ENCODE measurements at places on chromosomes 12 and 14.

DNA sequence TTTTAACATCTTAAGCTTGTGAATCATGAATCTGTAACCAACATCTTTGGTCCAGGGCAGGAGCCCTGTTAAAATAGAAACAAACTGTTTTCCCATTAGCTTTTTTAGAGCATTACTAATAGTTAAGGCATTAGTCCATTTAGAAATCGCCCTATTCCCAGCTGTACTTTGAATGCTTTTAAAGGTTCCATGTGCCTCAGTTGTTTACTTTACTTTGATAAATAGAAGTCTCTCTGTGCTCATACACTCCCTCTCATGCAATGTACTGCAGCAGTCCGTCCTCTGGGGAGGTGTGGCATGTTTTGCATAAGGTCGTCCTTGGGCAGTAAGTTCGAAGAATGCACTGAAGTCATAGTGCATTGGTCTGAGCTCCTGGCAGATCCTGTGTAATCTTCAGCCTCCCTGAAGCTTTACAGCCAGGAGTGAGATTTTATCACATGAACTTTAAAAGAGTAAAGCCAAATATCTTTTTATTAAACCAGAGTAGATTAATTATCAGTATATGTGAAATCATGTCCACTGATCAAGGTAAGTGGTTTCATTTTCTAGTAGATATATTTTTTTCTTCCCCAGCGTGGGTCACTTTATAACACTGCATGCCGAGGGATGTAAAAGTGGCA is 134.7 kb downstream of the FGD4 start:
- H3K4me1 ChIP-seq: peaks cover 6% of the 10 kb centered on the region
- no peaks in the 10 kb centered on the region for H3K36me3 ChIP-seq
- H3K27me3 ChIP-seq: no peaks in the 10 kb centered on the region
- peak overlapping the region; percentile 74 for H3K27ac ChIP-seq
- no peak for DNase-seq

DNA sequence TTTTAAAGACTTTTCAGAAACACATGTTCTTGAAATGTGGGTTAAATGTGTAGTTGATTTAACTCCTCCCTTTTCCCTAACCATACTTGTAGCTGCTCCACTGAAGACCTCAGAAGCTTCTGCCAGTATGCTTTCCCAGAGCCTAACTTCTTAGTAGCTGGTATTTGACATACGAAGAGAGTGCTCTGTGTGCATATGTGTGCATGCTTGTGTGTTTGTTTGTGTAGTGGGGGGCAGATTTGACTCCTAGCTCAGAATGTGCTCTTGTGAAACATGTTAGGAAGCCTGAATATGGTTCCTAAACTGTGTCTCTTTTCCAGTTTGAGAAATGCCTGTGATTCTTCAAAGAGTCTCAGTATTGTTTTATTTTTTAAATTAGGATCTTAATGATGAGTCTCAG is 420.4 kb downstream of the PCNX1 start:
- DNase-seq: no peak
- H3K4me1 ChIP-seq: no peaks in the 10 kb centered on the region
- no peak overlapping the region for H3K4me3 ChIP-seq

DNA sequence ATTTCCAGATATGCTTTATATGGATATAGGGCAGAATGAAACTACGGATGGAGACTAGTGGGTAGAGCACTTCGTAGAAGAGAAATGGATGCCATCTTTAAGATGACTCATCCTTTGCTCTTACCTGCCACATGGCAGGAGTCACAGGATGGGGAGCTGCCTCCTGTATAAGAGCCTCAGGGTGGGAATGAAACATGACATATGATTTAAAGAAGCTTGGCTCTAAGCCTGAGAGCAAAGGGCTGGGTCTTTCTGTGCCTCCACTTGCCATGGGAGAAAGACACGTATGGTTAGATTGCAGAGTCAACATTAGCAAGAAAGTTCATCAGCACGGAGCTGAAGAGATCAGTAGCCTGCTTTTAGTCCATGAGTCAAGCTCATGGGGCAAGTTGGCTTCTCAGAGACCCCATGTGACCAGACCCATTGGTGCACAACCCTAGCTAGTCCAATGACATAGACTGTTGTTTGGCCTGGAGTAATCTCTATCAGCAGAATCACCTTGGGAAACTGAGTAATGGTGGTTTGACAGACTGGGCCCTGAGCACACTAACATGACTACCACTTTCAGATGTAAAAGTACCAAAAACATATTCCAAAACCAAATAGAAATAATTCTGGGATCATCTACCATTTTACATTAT is 38.1 kb upstream of the IL22 start:
- H3K27ac ChIP-seq: no peak overlapping the region
- no peaks in the 10 kb centered on the region for H3K36me3 ChIP-seq
- H3K4me1 ChIP-seq: no peaks in the 10 kb centered on the region
- DNase-seq: no peak
- no peak overlapping the region for H3K4me3 ChIP-seq
- no peaks in the 10 kb centered on the region for H3K27me3 ChIP-seq

DNA sequence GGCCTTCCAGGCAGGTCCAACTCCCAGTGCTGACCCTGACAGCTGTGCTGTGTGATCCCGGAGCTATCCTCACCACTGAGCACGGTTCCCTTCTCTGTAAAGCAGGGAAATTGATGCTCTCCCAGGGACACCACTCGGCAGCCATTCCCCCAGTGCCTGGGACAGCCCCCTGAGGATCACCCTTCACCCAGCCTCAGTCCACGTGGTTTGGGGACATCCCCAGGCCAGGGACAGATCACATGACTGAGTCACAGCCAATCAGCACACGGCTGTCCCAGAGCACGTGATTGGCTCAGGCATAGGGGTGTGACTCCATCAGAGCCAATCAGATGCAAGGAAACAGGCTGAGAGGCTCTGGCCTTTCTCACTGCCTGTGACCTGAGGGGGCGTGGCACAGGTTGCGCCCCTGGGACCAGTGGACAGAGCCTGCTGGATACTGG is 68.8 kb upstream of the SFSWAP start:
- DNase-seq: no peak
- H3K27ac ChIP-seq: no peak overlapping the region
- H3K4me1 ChIP-seq: no peaks in the 10 kb centered on the region
- H3K36me3 ChIP-seq: no peaks in the 10 kb centered on the region
- H3K4me3 ChIP-seq: no peak overlapping the region

DNA sequence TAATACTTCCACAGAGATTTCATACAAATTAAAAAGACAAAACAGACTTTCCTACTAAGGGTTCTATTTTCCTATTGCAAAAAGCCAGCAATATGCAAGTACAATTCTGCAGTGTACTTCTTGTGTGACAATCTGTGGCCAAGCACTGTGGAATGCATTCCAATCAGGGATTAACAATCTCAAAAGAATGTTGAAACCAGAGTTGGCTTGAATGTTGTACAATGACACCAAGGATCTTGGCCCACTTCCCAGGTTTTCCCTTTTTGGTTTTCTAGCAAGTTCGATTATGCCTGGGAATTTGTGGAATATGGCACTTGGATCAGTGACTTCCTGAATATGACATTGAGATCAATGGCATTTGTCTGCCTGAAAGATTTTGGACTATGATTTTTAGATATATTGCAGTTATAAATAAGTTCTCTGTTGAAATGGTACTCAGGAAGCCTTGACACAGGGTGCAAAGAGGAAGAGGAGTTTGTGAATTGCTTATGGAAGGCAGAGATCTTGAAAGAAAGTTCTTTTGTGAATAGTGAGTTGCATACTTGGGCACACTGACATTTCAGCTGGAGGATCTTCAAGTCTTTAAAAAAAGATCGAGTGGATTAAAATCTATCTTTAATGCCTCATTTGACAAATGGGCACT is 81.4 kb upstream of the FERMT2 start:
- no peaks in the 10 kb centered on the region for H3K27me3 ChIP-seq
- peak; percentile 71 for DNase-seq
- peaks cover 3% of the 10 kb centered on the region for H3K4me1 ChIP-seq
- no peaks in the 10 kb centered on the region for H3K36me3 ChIP-seq

- H3K27ac ChIP-seq: no peak overlapping the region
- H3K27me3 ChIP-seq: no peaks in the 10 kb centered on the region
- H3K4me3 ChIP-seq: no peak overlapping the region
Measured at GRCh38 chr14:23485326-23485725, 15.8 kb downstream of the NGDN start.

DNA sequence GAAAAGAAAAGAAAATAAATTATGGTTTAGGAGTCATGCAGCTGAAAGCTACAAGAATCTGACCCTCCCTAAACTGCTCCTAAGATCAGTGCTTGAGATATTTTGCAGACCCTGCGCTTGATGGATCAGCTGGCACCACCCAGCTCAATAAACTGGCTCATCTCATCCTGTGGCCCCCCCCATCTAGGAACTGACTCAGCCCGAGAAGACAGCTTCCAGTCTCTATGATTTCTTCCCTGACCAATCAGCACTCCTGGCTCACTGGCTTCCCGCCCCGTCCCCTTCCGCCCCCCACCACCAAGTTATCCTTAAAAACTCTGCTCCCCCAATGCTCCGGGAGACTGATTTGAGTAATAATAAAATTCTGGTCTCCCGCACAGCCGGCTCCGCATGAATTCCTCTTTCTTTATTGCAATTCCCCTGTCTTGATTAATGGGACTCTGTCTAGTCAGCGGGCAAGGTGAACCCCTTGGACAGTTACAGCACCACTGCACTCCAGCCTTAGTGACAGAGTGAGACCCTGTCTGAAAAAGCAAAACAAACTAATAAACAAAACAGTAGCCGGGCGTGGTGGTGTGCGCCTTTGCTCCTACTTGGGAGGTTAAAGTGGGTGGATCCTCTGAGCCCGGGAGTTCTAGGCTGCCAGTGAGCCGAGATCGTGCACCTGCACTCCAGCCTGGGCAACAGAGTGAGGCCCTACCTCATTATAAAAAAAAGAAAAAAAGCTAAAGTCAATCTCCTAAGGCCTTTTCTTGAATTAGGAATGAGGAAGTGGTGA is 24.5 kb upstream of the SPTLC2 start:
- DNase-seq: no peak
- H3K4me1 ChIP-seq: no peaks in the 10 kb centered on the region
- peak overlapping the region; percentile 73 for H3K4me3 ChIP-seq
- H3K27me3 ChIP-seq: no peaks in the 10 kb centered on the region
- no peaks in the 10 kb centered on the region for H3K36me3 ChIP-seq

DNA sequence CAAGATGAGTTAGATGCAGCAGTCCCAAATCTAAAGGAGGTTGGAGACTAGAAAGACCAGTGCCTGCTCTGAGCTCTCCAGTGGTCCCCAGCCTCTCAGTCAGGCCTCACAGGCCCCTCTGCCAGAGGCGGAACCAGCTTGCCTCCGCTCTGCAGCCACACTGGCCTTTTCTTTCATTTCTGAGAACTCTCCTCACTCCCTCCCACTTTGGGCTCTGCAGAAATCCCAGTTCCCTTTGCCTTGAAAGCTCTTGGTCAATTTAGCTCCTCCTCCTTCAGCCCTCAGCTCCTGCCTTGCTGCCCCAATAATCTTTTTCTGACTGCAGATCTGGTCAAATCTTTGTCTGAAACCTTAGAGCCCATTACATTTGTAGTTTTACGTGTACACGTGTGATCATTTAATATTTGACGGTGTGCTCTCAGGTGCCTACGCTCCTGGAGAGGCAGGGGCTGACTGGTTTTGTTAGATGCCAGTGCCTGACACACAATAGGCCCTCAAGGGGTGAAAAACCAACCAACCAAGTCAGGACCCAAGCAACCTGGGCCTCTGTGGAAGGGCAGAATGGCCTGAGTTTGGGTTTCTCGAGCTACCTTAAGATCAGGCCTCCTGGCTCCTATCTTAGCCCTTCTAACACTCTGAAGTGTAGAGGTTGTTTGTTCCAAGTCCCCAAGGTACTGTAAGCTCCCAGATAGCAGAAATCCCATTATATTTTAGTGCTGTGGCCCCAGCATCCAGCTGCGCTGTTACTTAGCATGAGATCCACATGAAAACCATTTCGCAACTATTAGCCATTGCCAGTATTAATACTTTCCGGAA is 1.1 kb upstream of the NUDT4 start:
- no peaks in the 10 kb centered on the region for H3K36me3 ChIP-seq
- peaks cover 21% of the 10 kb centered on the region for H3K4me1 ChIP-seq
- no peaks in the 10 kb centered on the region for H3K27me3 ChIP-seq
- H3K27ac ChIP-seq: peak overlapping the region; percentile 99

- H3K36me3 ChIP-seq: no peaks in the 10 kb centered on the region
- H3K27me3 ChIP-seq: no peaks in the 10 kb centered on the region
- DNase-seq: no peak
Measured at GRCh38 chr12:42638011-42638410, 48.5 kb upstream of the PRICKLE1 start.

GRCh38 chr12:54368025-54368708 is 3.9 kb upstream of the GPR84 start:
- H3K36me3 ChIP-seq: no peaks in the 10 kb centered on the region
- H3K27me3 ChIP-seq: no peaks in the 10 kb centered on the region
- H3K4me3 ChIP-seq: peak overlapping the region; percentile 65
- peaks cover 4% of the 10 kb centered on the region for H3K4me1 ChIP-seq
- no peak for DNase-seq
- peak overlapping the region; percentile 60 for H3K27ac ChIP-seq

DNA sequence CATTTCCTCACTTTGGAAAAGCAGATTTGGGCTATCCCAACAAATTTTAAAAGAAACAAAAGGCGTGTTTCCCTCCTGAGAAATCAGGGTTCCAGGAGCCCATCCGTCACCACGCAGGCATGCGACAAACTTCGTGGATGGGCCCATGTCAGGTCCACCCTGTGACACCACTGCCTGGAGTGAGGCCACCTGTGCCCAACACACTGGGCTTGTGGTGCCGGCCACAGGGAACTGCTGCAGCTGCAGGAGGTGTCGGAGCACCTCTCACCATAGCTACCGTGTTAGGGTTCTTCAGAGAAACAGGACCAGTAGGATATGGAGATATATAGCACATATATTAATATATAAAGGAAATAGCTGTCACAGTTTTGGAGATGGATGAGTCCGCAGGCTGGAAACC is 53.0 kb upstream of the BCL11B start:
- no peak for DNase-seq
- H3K36me3 ChIP-seq: no peaks in the 10 kb centered on the region
- H3K4me3 ChIP-seq: no peak overlapping the region
- no peaks in the 10 kb centered on the region for H3K27me3 ChIP-seq
- no peaks in the 10 kb centered on the region for H3K4me1 ChIP-seq

- DNase-seq: no peak
- H3K27ac ChIP-seq: no peak overlapping the region
- no peaks in the 10 kb centered on the region for H3K4me1 ChIP-seq
- no peaks in the 10 kb centered on the region for H3K36me3 ChIP-seq
- no peaks in the 10 kb centered on the region for H3K27me3 ChIP-seq
Measured at GRCh38 chr12:116087399-116087798, 190.1 kb downstream of the MED13L start.

DNA sequence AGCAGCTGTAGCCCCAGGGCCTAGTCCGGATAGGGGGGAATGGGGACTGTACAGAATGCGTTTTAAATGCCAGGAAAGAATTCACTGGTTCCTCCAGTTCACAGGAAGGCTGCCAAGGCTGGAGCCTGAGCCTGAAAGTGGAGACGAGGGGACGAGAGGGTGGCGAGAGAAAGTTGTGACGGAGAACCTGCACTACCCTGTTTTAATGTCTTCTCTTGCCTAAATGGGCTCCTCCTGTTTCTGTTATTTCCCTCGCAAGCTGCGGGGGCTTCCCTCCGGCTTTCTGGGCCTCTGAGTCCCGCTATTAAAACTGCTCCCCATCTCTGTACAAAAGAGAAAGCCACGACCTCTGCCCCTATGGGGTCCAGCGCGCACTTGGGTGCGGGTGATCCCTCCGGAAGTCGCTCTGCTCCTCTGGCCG is 4.5 kb downstream of the C1QL4 start:
- no peak for DNase-seq
- H3K36me3 ChIP-seq: no peaks in the 10 kb centered on the region
- H3K27me3 ChIP-seq: peaks cover 13% of the 10 kb centered on the region

Measured in ascending aorta (tissue), 2 donors.